ENCODE measurements at places on chromosomes 16 and 17.

DNA sequence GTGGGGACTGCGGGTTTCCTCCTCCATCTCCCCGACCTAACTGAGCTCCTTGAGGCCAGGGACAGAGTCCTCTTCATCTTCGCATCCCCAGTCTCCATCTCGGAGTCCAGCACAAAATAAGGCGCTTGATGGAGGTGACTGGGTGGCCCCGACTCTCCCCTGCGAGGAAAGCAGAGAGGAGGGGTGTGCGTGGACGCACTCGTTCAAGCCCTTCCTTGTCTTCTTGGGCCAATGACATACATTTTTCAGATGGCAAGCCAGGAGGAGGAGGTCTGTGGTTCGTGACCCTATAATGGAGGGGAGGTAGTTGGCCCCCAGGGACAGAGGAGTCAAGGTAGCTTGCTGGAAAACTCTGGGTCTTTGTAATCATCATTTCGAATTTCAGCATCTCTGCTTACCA is 17.2 kb downstream of the CRISPLD2 start:
- DNase-seq: no peak

GRCh38 chr17:51373489-51374152 is 113.3 kb downstream of the UTP18 start:
- no peak for DNase-seq

- DNase-seq: no peak
Measured at GRCh38 chr16:79267781-79268180, 332.8 kb downstream of the MAF start.

DNA sequence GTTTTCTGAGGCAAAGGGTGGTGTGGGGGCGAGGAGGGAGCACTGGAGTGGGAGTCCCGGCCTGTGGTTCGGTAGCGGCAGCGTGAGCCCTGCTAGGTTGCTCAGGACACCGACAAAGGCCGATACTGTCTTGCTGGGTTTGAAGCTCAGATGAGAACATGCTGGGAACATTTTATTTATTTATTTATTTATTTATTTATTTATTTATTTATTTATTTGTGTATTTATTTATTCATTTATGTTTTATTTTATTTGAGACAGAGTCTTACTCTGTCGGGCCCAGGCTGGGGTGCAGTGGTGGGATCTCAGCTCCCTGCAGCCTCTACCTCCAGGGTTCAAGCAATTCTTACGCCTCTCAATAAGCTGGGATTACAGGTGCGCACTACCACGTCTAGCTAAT is 117.9 kb upstream of the GSE1 start:
- no peak for DNase-seq

- DNase-seq: no peak
Measured at GRCh38 chr16:492211-492875, 35.2 kb upstream of the CAPN15 start.

GRCh38 chr16:58456193-58456592 is 43.8 kb upstream of the NDRG4 start:
- no peak for DNase-seq

DNA sequence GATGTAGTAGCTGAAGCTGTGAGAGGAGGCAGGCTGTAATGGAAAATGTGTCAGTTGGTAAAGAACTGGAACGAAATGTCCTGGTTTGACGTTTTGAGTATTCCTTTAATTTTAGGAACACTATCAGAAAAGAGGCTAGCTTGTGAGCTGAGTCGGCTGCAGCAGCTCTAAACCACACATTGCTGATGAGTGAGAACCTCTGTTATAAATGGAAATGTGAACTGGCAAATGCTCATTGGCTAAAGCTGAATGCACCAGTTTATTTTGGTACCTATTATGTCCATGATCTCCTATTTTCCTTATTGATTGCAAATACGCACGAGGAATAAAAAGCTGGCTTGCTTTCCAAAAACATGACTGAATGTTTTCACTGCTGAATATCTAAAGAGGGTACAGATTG is 11.0 kb upstream of the WIPI1 start:
- DNase-seq: no peak

- no peak for DNase-seq
Measured at GRCh38 chr17:59124665-59125064, 18.0 kb upstream of the TRIM37 start.

DNA sequence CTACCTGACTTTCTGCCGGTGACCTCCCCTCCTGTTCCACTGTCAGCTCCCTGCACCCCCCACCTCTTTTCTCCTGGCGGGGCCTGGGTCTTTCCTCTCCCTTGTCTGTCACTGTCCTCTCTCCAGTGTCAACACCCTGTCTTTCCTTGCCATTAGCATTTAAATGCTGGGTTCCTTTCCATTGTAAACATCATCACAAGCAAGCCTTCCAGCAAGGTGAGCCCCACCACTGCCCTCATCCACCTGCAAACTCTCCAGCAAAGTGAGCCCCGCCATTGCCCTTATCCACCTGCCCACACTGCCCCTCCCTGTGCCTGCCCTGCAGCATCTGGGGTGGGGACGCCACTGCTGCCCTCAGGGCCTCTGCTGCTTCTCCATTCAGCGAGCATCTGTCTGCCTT is 195.0 kb downstream of the ENGASE start:
- DNase-seq: no peak

DNA sequence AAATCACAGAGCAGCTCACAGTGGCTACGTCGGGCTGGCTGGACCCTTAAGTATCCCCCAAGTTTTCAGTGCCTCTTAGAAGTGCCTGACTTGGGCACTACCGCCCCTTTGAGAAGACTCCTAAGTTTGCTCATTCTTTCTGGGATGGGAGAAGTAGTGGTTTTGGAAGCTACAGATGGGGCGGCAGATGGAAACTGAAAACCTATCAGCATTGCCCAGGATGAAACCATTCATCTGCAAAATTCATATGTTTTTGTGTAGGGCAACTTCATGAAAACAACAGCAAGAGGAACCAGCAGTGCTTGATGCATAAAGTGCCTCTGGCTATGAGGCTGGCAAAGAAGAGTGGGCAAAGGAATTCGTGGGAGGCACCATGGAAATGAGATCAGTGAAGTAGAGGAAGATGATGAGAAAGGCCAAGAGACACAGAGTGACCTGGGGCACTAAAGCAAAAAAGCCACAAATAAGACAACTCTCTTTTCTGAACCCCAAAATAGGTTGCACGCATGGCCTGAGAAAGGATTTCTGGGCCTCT is 277.1 kb downstream of the XYLT1 start:
- no peak for DNase-seq

GRCh38 chr17:64037802-64038201 is 17.4 kb upstream of the ICAM2 start:
- DNase-seq: no peak

DNA sequence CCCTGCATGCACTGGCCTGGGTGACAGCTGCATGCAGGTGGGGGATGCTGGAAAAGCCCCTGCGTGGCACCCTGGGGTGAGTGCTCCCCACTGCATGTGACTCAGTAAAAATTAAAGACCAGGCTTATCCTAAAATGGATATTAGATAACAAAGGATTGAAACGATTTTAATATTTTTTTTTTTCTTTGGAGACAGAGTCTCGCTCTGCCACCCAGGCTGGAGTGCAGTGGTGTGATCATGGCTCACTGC is 334.9 kb downstream of the C16orf95 start:
- DNase-seq: no peak

DNA sequence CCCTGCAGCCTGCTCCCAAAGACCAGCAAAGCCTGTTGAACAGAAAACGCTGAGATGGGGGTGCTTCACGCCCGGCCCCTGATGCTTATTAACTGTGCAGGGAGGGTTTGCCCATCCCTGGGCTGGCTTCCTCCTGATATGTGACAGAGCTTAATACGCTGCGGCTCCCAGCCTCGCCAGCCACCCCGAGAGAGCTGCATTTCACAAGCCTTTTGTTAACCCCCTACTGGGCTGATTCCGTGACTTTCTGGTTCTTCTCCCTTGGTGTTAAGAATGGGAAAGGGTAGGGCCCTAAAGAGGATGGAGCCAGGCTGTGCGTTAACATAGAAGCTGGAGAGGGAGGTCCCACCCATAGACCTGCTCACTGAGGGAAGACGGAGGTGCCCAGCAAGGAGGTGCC is 211.8 kb downstream of the ENGASE start:
- no peak for DNase-seq

DNA sequence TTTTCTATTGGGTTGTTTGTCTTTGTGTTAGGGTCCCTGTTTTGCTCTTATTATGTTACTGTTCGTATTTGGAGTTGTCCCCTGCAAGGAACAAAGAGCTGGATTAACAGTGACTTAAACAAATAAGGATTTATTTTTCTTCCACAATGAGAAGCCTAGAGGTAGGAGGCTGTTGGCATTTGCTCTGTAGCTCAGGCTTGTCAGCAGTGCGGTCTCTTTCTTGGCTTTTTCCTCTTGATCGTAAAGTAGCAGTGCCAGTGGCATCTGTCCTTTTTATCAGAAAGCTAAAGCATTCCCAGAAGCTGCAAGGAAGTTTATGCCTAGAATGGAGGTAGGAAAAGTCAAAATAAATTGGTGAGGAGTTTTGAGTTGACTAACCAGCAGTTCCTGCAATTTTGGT is 154.1 kb downstream of the HS3ST4 start:
- no peak for DNase-seq

DNA sequence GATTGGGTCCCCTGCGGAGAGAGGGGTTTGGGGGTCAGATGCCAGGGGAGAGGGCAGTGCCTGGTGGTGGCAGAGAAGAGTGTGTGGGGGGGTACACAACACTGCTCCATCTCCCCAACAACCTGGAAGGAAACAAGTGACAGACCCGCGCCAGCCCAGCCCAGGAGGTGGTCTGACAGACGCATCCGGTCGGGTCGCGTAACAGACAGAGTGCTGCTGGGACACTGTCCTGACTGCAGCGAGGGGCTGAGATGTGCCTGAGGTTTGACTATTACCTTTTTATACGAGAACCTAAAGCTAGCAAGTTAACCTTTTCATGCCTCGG is 16.2 kb downstream of the UNC13D start:
- no peak for DNase-seq

DNA sequence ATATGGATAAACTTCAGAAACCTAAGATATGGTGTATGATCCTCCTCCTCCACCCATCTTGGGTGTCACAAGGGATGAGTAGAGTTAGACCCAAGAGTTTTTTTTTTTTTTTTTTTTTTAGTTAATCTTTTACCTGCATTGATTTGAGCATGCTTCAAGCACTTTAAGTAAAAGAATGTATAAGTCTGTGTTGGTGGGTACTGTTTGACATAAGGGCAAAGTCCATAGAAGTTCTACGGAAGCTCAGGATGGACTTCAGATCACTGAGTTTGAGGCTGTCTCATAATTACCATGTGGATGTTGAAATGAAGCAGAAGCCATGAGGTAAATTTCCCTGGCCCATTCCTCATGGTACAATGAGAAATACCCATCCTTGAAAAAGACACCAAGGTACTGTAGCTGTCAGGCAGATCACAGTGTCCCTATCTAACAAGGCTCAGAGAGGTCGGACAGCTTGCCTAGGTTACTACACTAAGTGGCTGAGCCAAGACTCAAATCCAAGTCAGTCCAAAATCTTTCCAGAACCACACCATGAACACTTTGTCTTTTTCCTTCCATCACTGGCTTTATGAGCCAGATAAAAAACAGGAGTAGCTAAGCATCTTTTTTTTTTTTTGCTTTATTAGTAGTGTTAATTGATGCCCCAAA is 962.8 kb downstream of the CDH11 start:
- DNase-seq: no peak

- no peak for DNase-seq
Measured at GRCh38 chr17:82956146-82956725, 116.4 kb upstream of the ZNF750 start.

DNA sequence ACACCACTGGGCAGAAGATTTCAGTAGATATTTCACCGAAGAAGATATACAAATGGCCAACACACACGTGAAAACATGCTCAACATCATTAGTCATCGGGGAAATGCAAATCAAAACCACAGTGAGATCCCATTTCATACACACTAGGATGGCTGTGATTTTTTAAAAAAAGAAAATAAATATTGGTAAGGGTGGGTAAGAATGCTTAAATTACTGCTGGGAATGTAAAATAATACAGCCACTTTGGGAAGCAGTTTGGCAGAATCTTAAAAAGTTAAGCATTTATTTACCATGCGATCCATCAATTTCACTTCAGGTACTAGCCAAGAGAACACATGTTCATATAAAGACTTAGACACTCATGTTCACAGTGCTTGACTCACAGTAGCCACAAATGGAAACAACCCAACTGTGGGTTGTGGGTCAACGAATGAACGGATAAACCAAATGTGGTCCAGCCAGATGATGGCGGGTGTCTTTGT is 6.5 kb upstream of the C16orf74 start:
- no peak for DNase-seq

DNA sequence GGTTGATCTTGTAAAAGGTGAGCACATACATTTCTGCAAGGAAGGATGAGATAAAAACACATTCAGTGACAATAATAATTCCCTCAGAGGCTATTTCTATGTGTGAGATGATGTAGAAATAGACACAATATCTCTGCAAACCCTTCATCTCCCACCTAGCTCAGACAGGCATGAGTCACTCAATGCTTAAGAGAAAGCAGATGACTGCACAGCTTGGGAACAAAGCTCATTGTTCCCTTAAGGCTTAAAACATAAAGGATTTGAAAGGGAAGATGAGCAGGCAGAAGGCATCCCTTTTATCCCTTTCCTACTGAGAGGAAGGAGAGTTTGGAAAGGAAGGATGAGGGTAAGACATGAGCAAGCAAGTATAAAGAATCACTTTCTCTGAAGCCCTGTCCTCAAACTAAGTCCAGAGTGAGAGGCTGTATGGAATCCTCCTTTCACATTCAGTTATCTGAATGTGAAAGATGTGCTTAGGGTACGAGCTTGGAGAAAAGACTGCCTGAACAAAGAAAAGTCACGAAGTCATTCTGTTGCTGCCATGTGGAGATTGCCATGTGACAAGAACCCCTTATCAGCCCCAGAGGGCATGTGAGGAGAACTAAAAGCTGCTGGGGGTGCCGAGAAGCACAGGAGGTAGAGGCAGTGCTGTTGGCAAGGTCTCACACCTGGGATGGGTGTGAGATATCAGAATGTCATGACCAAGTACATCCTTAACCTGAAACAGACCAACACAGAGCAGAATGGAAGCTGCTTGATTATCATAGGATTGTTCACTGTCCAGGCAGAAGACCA is 58.2 kb downstream of the CNTNAP4 start:
- DNase-seq: no peak

Data from RWPE1 (cell line).